Stimulated activated CD8-positive, alpha-beta memory T cell treated with anti-CD3 and anti-CD28 coated beads, Interleukin-15, amount 100 ng/mL, for 24 hours (primary cell): ENCODE measurements at places on chromosomes 1 and 21.
A peak's percentile ranks its signal among the peaks of the same experiment; 100 is the strongest.

- no peak for DNase-seq
These were observed 22.8 kb upstream of the ABCA4 start for GRCh38 chr1:94143809-94144176.

- no peak for DNase-seq
These were observed 94.0 kb upstream of the KCND3 start for GRCh38 chr1:112083487-112083886.

- no peak for DNase-seq
These were observed 178.4 kb upstream of the TMEM51 start for GRCh38 chr1:14975119-14975518.

DNA sequence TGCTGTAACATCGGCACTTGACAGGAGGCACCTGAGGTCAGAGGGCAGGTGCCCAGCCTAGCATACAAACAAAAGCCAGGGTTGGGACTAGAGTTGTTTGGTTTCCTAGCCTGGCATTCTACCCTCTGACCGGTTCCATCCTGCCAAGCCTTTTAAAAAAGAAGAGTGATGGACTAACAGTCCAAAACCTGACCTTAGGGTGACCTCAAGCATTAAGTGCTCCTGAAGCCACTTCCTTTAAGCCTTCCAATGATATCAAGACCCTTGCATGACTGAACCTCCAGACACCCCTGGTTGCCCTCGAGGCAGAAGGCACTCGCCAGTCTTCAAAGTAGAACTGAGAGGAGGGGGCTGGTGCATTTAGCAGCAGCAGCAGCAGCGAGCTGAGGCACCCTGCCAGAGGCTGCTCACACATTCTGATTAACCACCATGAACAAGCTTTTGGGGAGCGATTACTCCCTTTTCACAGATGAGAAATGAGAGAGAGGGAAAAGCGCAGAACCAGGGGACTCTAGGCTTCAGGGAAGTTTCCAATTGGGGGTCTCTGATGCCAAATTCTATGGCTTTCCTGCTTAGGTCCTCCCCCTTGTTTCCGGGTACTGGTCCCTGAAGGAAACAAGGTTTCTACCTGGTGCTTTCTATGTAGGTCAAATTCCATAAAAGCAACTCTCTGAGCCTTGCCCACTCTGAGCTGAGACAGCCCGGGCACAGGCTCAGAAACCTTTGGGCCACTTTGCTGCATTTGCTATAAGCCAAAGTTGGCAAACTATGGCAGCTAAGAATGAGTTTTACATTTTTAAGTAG is 9.2 kb downstream of the SLC2A1 start:
- no peak for DNase-seq

DNA sequence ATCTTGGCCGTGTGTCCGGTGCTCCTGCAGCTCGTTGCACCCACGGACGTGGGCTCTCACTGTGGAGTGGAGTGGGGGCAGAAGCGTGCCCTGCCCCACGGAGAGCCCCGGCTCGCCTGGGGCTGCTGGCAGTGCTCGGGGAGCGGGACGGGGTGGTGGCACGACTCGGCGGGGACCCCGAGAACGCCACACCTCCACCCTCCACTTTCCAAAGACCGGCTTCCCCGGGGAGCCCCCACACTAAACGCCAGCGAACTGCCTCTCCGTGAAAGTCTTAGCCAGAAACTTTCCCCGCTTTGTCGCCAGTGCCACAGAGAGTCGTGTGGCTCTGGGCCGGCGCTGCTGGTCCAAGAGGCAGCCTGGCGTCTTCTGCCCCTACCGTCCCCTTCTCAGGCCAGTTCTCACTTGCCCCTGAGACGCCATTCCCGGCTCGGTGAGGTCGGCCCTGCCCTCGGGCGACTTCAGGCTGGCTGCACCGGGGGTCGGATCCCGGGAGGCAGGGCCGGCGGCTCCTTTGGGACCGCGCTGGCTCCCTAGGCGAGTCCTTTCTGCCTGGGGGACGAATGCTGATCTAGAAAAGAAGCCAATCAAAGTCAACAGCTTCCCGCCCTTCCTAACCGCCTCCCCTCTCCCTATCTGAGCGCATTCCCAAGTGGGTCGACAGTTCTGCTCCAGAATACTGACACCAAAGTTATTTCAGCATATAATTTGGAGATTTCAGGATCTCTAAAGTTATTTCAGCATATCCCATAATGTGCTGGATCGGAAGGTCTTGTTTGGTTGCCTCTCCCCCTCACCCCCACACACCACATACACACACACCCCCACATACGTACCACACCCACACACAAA is 2.6 kb upstream of the SAMD13 start:
- no peak for DNase-seq

GRCh38 chr1:211606332-211606913 is 27.5 kb upstream of the SLC30A1 start:
- DNase-seq = no peak

GRCh38 chr1:27774654-27775053 is 1.6 kb downstream of the STX12 start:
- DNase-seq = no peak

DNA sequence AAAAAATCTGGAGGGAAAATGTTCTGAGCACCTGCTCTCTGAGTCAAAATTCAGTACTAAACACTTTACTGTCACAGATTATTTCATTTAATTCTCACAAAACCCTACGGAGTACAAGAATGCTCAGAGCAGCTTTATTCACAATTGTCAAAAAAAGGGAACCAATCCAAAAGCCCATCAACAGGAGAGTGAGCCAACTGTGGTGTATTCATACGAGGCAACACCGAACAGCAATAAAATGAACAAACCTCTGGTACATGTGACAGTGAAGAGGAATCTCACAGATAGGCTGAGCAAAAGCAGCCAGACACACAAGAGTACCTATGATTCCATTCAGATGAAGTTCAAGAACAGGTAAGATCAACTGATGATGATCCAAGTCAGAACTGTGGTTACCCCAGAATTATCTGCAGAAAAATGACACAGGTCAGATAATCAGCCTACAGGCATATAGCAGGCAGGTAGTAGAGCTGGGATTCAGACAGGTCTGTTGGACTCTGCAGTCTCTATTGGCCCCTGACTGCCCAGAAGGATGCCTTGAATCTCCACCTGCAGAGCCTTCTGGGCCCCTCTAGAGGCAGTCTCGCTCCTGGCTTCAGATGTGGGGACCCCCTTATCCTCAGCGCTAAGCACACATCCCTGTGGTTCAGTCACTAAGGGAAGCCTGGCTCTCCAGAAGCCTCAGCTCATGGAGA is 19.2 kb downstream of the SLC9A1 start:
- DNase-seq = no peak

DNA sequence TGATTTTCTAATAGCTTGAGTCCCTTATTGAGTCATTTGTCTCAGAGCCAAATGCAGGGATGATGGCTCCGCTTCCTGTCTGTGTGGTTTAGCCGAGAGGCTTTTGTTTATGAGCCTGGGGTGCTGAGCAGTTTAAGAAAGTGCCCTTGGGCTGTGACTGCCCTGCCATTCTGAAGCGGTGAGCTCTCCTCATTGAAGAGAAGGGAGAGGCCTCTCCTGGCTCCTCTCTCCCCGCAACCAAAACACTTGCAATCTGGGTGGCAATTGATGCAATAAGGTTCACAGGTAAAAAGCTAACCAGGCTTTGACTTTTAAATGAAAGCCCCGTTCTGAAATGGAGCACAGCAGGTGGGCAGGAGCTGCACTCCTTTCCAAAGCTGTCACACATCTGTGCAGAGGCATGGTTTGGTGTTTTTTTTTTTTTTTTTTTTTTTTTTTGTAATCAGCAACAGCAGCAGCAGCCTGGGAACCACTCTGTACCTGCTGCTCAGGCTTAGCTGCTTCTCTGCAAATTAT is 403.7 kb downstream of the SIPA1L2 start:
- DNase-seq = no peak

- DNase-seq = no peak
These were observed 22.0 kb downstream of the FYB2 start for GRCh38 chr1:56797065-56797685.

DNA sequence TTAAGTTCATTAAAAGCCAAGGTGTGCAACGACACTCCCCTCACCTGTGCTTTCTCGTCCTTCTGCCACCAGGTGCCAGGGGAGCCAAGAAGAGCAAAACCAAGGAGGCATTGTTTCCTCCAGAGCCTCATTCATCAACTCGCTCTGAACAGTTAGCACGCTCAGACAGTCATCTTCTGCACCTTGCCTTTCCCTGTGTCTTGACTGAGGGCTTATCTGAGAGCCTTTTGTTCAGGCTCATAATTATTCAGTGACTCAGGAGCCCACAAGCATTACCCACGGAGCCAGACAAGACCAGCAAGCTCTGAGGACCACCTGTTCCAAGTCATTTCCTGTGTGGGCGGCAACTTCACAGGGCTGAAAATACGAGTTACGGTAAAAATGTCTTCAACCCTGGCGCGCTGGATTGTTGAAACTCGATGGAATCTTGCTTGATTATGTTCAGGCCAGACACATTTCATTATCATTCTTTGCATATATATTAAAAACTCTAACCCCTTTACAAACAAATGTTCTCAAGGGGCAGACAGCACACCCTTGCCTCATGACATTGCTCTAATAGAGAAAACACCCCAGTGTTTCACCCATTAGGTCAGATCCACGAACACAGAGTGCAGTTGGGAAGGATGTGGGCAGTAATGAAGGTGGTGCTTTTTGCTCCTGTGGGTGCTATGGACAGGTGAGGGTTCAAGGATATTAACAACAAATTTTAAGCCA is 89.7 kb upstream of the RUNX1 start:
- DNase-seq = peak; percentile 35

- no peak for DNase-seq
These were observed 418.6 kb downstream of the MRPL39 start for GRCh38 chr21:25188677-25189079.

DNA sequence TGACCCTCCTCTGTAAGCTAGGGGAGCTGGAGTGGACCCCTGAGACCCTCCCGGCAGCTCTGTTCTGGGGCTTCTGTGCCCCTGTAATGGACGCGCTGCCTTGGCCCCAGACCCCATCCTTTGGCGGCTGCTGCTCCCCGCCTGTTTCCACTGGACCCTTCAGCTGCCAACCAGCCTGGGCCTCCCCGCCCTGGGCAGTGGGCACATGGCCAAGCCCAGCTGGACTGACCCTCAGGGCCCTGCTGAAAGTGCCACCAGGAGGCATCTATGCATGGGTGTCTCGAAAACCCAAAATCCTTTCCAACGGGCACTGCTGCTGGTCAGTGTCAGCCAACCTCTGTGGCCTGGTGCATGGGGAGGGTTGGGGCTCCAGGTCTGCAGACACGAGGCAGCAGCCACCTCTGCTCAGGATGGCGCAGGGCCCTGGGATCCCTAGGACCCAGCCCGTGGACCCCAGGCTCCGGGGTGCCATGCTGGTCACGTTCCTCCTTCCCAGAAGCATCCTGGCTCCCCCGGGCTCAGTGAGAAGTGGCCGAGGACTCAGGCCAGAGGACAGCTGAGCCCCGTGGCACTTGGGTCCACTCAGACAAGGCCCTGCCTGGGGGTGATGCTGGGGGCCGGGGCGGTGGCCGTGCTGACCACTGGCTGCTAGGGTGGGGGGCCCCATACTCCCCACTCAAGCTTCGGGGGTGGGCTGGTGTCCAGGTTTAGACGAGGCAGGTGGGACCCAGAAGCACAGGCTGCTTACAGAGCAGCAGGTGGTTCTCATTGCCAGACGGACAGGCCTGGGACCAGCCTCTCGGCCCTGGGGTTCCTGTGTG is 46.9 kb downstream of the SLX9 start:
- no peak for DNase-seq

DNA sequence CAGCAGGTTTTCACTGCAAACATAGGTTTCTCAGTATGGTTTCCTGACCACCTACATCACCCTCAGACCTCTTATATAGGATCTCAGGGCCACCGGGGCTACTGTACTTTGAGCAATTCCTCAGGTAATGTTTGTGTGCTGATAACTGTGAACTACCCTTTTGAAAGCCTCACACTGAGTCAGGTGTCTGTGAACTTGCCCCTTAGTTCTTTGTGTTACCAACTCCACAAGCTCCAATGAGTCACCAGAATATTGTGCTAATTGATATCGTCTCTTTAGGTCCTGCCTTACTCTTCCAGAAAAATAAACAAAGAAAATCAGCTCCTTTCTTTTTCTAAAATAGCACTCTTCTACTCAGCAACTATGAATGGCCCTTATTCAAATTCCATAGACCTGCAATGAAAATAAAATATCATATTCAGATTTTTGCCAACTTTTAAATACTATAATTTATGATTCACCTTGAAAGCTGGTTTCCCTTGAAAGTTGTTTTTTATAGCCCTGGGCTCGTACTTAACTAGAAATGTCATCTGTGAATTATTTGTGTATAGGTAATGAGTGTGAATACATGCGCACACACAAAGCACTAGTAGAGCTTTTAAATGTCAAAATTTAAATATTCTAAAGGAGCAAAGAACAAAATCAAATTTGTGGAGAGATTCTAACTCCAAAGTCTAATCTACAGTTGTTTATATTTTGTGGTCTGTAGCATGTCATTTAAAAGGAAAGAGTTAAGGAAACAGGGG is 88.1 kb upstream of the WARS2 start:
- no peak for DNase-seq

GRCh38 chr21:28357743-28358142 is 634.9 kb downstream of the LTN1 start:
- no peak for DNase-seq

- no peak for DNase-seq
These were observed 8.4 kb upstream of the SNX7 start for GRCh38 chr1:98653123-98653522.

DNA sequence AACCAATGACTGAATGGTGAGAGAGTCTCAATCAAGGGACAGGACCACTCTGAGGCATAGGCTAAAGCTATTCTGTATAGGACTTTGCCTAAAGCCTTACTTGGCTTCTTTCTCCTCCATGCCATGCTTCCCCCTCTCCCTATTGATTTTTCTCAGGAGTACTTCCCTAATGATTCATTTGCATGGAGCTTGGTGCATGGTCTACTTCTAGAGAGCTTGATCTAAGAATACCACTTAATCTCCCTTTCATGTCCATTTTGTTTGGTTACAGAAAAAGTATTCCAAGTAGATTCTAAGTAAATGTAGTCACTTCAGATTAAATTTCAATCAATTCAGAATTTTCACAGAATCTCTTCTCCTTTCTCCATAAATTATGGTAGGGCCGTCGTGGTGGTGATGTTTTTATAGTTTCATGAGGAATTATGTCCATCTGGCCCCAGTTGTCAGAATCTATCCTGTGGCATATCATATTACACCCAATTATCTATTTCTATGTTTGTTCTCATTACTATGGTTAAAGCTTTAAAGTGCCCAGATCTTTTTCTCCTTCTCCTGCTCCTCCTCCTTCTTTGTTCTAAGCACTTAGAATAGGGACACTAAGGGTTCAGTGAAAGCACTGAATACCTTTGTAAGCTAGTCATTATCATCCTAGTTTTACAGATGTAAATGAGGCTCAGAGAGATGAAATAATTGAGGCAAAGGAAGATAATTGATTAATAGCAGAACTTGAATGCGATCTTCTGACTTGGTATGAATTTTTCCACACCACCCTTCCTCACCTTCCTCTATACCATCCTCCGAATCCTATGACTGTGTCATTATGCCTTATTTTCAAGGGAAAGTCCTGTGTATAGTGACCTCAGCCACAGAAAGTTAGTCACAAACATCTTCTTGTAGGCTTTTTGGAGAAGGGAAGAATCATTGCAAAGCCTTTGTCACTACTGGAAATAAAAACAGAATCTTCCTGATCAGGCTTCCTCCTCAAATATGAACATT is 85.6 kb upstream of the ZRANB2 start:
- no peak for DNase-seq

GRCh38 chr1:7975212-7975865 is 13.8 kb downstream of the PARK7 start:
- no peak for DNase-seq

GRCh38 chr1:53206735-53207379 is 10.2 kb downstream of the CPT2 start:
- DNase-seq = no peak

- DNase-seq = no peak
These were observed 6.2 kb downstream of the SH2D5 start for GRCh38 chr1:20726118-20726911.
